ENCODE measurements at places on chromosomes 5 and 9. TPM values are rescaled to one million over a fixed set of nuclear protein-coding genes. Genes with fewer than 3 reads are reported as not detected.

Gene ZFR
- total RNA-seq = 112 TPM

Gene ZNF883
- 25.4 TPM for total RNA-seq

Gene NR6A1
- total RNA-seq = 2.9 TPM

Gene ABITRAM
- total RNA-seq = 10.4 TPM

Gene TMC1
- total RNA-seq = 0.45 TPM

Gene BTNL9
- total RNA-seq = 4.1 TPM

Gene CDH6
- total RNA-seq = 13.5 TPM

Gene GZMA
- total RNA-seq = not detected

Gene CDH9
- total RNA-seq = 16.0 TPM

Gene BTF3
- 194 TPM for total RNA-seq

- DNase-seq = no peak
These were observed 18.6 kb upstream of the PLIN2 start for GRCh38 chr9:19145881-19146280.

DNA sequence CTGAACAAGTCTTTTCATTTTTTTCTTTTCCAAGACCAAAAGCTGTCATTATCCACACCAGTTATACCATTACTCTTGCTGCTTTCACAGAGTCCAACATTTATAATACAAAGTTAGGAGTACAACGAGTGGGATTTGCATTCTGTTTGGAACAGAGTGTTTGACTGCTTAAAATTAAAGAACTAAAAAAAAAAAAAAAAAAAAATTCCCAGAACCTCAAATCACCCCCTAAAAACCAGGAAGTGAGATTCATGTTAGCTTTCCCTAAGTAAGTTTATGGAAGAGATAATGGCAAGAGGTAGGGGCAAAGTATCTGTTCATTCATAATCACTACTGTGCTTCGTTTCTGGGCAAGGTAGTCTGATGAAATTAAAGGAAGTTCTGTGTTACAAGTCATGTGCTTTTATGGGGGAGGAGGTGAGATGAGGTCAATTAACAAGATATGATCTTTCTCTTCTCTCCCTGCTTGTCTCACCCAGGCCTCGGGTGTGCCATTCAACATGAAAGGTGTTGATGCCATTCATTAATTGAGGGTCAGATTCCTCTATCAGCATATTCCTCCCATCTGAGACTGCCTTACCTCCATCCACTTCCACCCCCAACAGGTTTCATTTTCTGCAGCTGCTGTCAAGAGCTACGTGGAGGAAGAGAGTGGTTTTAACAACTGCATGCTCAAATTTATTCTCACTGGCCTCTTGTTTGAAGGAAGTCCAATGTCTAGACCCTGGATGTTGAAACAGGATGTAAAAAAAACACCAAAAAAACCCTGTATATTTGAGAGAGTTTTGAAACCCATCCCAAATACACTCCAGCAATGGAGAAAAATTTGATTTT, 58.1 kb downstream of the MARCHF3 start:
- DNase-seq = no peak

DNA sequence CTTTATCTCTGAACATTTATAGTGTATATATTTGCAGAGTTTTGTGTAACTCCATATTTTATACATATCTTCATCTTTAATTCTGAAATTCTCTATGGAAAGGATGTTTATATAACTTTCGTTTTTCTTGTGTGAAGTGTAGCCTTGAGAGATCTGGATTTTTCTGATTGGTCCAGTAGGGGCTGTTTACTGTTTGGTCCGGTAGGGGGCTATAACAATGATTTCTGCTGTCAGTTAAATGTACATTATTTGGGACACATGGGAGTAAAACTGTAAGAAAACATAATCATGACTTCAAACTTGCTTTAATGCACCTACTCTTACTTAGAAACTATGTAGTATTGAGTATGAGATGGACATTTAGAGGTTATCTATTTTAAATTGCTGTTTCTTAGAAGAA, 527.1 kb upstream of the ARRDC3 start:
- DNase-seq = no peak

GRCh38 chr5:109553846-109554245, 135.9 kb upstream of the MAN2A1 start:
- no peak for DNase-seq

GRCh38 chr5:134692722-134693121, 44.1 kb downstream of the SEC24A start:
- no peak for DNase-seq

DNA sequence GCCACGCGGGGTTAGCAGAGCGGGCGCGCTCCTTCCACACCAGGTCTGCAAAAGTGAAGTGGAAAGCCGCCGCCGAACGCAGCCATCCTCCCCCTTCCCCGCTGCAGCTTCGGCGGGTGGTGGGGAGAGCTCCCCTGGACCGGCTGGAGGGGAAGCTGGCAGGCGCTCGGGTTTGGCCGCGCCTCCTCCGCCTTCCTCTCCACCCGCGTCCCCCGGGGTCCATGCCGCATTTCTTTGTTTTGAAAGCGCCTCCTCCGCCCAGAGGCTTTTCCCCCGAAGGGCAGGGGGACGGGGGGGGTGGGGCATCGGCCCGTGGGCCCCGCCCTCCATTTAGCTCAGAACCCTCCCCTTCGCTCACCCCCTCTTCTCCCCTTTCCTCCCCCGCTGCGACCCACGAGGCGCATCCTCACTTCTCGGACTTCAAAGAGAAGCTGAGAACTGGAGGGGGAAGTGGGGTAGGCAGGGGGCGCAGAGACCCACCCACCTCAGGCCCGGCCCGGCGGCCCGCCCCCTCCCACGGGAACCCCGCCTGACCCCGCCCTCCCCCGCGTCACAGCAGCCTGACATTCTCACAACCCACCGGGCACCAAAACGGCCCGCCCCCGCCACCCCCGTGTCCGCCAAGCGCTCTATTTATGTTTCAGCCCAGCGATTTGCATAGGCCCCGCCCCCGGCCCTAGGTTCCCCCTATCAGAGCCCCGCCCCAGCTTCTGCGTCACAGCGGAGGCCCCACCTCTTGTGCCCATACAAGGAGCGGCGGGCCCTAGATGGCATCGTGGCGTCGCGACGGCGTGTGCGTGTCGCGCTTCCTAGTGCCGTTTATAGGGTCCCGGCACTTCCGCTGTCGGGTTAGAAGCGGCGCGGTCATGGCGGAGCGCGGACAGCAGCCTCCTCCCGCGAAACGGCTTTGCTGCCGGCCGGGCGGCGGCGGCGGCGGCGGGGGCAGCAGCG, at the start of gene ZSWIM6:
TSS of gene ZSWIM6 (plus strand) at position 852 of the 951 bp plus-strand sequence. CDS start at position 867, 15 bp downstream.
- DNase-seq = peak; percentile 99

GRCh38 chr9:121686930-121687541, 35.6 kb downstream of the DAB2IP start:
- DNase-seq = peak; percentile 74

DNA sequence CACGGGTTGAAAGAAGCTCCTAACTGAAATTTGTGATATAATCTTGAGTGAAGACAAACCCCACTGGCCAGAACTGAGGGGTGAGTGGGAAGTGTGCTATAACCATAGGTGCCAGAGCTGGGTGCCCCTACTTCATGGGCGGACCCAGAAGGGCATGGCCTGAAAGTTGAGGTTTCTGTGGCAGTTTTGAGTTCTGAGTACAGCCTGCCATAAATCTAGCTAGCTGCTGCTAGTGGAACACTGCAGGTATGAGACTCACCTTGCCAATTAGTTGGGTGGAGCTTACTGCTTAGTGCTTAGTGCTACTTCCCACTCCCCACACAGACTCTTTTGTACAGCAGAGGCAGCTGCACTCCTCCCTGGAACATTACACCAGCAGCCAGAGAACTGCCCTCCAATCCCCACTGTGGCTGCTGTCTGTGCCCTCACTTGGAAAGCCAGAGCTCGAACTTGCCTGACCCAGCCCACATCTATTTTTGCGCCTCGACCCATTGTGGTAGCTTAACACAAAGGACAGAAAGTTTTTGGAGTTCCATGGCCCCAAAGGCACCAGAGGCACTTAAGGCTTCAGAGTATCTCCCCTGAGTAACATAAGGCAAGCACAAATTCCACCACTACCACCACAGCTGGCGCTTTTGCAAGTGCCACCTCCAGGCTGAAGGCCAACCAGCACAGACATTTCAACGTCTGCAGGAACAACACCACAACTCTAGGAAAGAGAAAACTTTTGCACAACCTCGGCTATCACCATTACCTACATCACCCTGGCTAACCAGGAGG, 27.1 kb upstream of the PTGER4 start:
- DNase-seq = no peak

GRCh38 chr5:82599030-82599429, 320.9 kb upstream of the RPS23 start:
- no peak for DNase-seq

DNA sequence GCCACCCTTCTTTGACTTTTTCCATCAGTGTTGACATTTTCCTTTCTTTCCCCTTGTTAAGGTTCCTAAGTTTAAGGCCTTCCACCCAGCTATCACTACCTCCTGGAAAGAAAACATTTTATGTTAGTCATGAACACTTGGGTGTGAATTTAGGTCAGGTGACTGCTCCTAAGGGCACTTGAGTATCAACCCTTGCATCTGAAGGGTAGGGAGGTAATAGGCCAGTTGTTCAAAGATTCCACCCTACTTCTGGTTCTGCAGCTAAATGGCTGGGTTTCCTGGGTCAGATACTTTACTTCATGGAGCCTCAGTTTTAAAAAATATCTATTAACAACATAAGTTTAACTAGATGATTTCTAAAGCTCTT, 49.1 kb upstream of the OSMR start:
- no peak for DNase-seq

DNA sequence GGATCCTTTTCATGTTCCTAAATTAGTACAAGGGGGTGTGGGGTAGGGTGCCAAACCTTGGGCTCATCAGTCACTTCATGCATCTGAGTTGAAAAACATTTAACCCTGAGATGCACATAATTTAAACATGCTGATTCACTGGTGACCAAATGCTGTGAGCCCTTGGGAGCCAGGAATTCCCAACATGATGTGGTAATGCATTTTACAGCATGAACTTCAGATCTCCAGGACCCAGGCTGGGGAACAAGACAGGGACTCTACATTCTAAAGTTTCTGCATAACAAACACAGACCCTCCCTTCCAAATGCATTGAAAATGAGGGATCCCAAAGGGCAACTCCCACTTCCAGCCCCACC, 322.2 kb downstream of the NDUFS4 start:
- DNase-seq = no peak

DNA sequence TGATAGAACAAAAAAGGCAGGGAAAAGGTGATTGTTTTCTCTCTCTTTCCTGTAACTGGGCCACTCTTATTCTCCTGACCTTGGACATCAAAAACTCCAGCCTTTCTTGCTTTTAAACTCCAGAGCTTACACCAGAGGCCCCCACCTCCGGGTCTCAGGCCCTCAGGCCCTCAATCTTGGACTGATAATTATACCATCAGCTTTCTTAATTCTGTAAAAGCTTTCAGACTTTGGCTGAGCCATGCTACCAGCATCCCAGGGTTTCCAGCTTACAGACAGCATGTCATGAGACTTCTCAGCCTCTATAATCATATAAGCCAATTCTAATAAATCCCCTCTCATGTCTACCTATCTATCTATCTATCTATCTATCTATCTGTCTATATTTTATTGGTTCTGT, 137.7 kb downstream of the SNX18 start:
- DNase-seq = no peak

DNA sequence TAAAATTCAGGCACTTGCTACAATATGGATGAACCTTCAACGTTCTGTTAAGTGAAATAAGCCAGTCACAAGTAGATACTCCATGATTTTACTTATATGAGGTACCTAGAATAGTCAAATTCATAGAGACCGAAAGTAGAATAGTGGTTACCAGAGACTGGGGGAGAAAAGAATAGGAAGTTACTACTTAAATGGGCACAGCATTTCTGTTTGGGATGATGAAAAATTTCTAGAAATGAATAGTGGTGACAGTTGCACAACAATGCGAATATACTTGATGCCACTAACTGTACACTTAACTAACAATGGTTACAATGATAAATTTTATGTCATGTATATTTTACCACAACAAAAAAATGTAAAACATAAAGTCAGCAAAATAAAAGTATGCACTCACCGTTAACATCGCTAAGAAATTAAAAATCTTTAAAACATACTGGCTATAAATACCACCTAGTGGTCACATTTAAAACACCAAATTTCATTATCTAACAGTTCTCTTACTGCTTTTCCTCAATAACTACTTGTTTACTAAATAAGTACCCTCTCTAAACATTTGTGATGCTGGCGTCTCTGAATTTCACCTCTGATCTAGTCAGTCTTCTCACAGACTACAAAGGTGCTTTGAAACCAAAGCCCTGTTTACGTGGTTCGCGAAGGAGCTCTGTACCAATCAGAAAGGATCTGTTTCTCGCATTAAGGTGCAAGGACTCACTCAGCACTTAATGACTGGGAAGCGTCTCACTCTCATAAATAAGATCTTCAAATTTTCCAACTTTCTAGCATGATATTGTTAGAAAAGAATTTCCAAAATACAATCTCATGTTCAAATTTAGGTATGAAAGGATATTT, 22.7 kb downstream of the KIF3A start:
- DNase-seq = no peak

DNA sequence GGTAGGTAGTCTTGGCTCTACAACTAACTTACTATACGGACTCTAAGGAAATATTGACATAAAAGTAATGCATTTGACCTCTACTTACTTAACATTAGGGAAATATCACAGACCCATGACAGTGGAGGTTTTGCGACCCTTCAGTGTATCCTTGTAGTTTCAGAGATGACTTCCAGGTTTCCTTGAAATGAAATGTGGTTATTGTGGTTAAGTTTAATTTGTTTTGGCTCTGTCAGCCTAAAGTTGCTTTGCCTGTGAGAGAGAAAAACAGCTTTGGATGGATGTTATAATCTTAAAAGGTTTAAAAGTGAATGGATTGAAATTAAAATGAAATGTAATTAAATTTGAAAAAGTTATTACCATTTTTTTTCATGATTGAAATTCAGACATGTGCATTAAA, 42.9 kb downstream of the LRRTM2 start:
- DNase-seq = no peak

DNA sequence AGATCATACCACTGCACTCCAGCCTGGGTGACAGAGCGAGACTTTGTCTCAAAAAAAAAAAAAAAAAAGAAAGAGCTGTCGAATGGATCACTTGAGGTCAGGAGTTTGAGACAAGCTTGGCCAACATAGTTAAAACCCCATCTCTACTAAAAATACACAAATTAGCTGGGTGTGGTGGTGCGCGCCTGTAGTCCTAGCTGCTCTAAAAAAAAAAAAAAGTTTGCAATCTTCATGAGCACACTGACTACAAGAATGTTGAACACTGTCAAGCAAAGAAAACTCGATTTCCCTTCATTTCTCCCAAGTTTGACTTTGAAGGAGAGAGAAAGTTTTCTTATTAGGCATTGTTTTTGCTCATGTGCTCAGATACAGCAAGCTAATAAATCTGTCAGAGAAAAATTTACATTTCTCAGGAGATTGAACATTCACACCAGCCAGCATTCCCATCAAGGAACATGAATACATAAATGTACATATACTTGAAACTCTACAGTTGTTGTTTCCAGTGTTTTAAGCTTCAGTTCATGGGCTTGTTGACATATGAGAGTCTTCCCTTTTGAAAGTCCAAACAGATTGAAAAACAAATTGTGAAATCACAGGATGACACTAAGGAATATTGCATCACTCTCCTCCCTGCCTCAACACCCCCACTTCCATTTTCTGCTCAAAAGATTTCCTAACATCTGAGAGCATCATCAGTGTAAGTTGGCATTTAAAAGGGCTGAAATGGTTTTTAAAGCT, 81.8 kb downstream of the ARRDC3 start:
- no peak for DNase-seq

All from cerebellum (tissue), 4 donors.